ENCODE measurements at places on chromosomes 2 and 18.

DNA sequence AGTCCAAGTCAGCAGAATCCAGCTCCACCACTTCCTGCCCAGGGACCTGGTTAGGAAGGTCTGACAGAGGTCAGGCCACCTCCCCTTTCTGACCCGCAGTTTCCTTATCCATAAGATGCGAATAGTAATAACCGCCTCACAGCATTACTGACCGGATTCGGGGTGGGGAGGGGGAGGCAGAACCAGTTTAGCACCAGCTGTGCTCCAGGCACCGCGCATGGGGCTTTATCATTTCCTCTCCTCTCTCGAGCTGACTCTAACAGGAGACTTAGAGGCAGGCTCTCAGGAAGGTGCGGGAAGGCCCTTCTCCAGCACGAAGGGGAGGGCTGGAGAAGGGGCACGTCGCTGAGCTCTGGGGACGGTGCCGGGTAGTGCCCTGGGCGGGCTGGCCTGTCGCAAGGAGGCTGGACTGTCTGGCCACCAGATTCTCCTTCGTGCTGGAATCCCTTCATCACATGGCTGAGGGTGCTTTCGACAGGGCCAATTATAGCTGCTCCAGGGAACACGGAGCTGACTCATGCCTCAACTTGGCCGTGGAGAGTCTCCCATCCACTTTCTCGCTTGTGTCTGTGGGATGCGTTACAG lies 5.7 kb downstream of the EHD3 start:
- DNase-seq: no peak

DNA sequence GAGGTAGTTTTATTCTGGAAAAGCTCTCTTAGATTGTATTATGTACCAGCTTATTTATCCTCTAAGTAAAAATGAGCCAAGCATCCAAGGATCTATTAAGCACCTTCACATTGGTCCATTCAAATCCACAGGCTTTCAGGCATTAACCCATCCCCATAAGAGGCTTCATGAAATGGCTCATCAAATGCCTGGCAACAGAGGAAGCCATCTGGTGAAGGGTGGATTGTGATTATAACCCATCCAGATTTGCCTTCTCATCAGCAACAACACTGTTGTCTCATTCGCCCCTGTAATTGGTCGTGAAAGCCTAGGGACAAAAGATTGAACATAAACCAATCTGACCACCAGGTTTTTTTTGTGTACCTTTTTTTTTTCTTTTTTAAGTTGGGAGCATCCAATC lies 134.3 kb upstream of the TACR1 start:
- DNase-seq: no peak

GRCh38 chr2:55901941-55902340 lies 21.6 kb downstream of the EFEMP1 start:
- DNase-seq: no peak

DNA sequence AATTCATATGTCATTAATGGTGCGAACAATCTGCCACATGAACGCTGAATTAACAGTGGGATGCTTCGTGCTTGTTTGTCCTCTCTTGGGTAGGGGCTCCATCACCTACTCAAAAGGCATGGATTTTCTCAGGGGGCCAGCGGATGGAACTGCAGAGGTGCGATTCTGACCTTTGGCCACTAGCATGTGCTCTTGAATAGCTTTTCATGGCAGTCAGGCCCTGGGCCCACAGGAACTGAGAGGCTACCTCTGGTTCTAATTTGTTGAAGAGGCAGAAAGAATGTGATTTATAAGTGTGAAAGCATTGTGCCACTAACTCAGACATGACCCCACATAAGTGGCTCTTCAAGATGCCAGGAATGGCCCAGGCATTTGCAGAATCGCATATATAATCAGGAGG lies 283.2 kb downstream of the INSIG2 start:
- DNase-seq: no peak

GRCh38 chr18:57863706-57864105 lies 60.6 kb upstream of the ATP8B1 start:
- DNase-seq: no peak

GRCh38 chr2:176380341-176380740 lies 111.1 kb downstream of the MTX2 start:
- DNase-seq: no peak

GRCh38 chr2:239149501-239149900 lies 251.3 kb downstream of the HDAC4 start:
- DNase-seq: no peak

- no peak for DNase-seq
Observed at GRCh38 chr2:160076241-160076640, 13.8 kb upstream of the PLA2R1 start.

DNA sequence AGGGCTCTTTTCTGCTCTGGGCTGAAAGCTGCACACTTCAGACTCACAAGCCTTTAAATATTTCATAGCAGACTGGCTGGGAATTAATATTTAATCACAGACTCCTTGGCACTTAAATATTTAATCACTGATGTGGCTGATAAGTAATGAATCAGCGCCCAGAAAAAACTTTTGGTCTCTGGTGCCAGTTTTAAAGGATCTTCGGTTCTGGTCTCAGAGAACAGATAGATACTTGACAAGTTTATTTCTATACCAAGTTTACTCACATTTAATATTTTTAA lies 201.2 kb downstream of the MYCN start:
- DNase-seq: no peak

GRCh38 chr18:13441736-13442135 lies 223.2 kb downstream of the LDLRAD4 start:
- no peak for DNase-seq

- no peak for DNase-seq
Observed at GRCh38 chr2:145572238-145572637, 1052.3 kb upstream of the ZEB2 start.

- DNase-seq: no peak
Observed at GRCh38 chr2:188134241-188134640, 157.4 kb upstream of the GULP1 start.

DNA sequence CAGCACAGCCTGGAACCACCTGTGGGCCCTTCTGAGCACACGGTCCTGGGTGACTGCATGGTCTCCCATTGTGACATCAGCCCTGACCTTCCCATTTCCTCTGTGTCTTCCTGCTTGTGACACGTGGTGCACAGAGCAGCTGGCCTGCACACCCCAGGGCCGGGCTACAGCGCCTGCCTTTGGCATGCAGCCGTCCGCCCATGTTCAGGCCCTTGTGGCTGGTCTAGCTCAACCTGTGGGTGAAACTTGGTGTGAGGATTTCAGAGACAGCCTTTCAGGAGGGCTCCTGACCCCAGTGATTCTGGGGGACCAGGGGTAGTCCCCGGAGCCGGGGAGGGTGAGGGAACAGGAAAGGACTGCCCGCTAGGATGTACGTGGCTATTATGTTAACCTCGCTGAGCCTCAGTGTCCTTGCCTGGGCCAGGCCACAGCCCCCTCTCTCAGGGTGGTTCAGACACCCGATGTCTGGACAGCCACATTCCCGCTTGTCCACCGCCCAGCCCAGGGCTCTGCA lies 284.8 kb upstream of the HS6ST1 start:
- no peak for DNase-seq

GRCh38 chr2:162579169-162579568 lies 235.2 kb downstream of the GCA start:
- DNase-seq: no peak

GRCh38 chr18:23825978-23826405 lies 136.7 kb downstream of the LAMA3 start:
- no peak for DNase-seq

DNA sequence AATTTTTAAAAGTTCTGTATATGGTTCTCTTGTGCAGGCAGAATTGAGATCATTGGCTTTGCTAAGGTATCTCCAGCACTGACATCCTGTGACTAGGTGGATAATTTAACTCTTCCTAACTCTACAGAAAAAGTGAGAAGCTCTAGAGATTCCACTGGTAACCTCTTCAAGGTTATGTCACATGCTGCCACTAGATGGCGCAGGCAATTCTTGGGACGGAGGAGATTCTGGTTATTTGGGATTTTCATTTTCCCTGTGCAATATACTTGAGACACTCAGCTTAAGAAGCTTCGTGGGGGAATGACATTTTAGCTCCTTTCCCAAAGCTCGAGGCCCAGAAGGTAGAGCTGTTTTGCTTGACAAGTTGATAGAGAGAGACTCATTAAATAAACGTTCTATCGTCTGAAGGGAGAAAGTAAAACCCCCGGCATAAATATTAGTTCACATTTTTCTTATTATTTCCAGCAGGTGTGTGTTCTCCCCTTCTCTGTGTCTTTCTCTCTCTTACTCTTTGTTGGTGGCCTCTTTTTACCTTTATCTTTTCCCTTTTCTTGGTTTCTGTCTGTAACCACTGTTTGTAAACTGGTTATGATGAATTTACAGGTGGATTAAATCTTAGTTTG lies 26.6 kb upstream of the LANCL1 start:
- DNase-seq: no peak

DNA sequence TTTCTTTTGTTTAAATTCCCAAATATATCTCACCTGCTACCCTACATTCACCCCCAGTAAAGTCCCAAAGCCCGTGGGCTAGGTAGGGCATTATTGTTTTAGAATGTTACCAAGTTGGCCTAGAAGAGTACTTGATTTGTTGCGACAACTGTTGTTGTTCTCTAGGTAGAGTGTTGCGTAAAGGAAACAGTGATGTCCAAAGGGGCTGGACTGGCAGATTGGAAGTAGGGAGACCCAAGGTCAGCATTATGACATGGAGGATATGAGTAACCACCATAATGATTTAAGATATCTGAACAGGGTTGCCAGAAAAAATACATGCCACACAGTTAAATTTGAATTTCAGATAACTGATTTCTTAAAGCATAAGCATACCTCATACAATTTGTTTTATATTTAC lies 39.2 kb downstream of the SCN1A start:
- no peak for DNase-seq

GRCh38 chr2:11995456-11995855 lies 249.0 kb downstream of the LPIN1 start:
- DNase-seq: no peak

GRCh38 chr2:233325256-233325655 lies 17.6 kb downstream of the SAG start:
- no peak for DNase-seq
